Dermis microvascular lymphatic vessel endothelial cell (primary cell): ENCODE measurements at places on chromosomes 6 and 20. TPM values are rescaled to one million over a fixed set of nuclear protein-coding genes. Genes with fewer than 3 reads are reported as not detected.
A peak's percentile ranks its signal among the peaks of the same experiment; 100 is the strongest.

GRCh38 chr20:62267543-62267942 is 29.2 kb downstream of the OSBPL2 start:
- no peak for DNase-seq

GRCh38 chr6:97097068-97098047 is 172.8 kb downstream of the KLHL32 start:
- peak; percentile 2 for DNase-seq

RAB23 gene
- total RNA-seq = 4.2 and 5.1 TPM in 2 replicates

ARFGEF3 gene
- total RNA-seq = 1.8 and 2.5 TPM in 2 replicates
